ENCODE measurements at places on chromosomes 7 and 10.

DNA sequence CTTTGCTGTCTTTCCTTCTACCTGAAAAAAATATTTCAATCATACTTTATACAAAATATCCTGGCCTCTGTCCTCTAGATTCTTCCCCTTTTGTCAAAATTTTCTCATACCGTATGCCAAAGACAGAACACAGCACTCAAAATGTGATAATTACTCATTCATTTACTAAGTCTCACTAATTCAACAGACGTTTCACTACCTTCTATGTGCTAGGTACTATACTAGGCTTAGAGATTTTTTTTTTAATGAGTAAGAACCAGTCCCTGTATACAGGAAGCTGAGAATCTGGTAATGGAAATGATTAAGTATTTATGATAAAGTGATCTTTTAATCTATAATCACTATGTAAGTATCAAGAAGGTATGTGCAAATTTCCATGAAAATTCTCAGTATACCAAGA, 128.0 kb downstream of the ELAPOR2 start:
- DNase-seq: no peak
- no peaks in the 10 kb centered on the region for H3K4me1 ChIP-seq
- H3K36me3 ChIP-seq: peaks cover 8% of the 10 kb centered on the region
- no peaks in the 10 kb centered on the region for H3K27me3 ChIP-seq
- H3K27ac ChIP-seq: no peak overlapping the region

DNA sequence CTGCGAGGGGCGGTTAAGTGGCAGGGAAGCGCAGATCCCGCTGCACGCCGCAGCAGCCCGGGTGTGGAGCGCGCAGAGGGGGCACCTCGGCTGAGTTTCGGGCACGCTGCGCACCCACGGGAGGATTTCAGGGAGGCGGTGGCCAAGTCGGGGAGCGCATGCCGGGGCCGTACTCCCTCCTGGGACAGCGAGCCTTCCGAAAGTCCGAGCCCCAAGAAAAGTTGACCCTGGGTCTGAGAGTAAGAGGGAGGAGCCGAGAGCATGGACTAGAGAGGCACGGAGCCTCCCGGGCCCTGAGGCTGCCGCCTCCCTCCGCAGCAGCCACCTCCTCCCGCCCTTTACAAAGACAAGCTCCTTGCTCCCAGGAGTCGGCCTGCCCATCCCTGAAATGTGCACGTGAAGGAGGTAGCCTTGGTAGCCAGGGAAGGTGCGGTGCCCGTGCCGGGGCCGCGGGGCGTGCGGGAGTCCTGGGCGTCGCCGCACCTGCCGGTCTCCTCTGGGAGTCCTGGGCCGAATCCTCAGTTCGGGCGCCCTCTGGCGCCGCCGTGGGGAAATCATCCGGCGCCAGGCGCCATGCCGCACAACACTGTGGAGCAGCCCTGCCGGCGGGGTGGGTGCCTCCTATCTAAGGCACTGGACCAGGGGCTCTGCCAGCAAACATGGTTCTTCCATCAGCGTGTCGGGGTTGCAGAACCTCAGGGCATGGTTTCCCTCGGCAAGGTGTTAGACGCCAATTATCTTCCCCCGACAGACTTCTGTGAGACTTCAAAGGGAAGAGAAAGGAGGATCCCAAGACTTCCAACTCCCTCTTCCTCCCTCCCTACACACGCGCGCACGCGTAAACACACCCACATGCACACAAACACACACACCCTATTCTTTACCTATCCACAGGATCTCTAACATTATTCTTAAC, 104.0 kb downstream of the TRIL start:
- peaks cover 29% of the 10 kb centered on the region for H3K27me3 ChIP-seq
- peak; percentile 89 for DNase-seq
- H3K4me1 ChIP-seq: peaks cover 11% of the 10 kb centered on the region
- peak overlapping the region; percentile 84 for H3K4me3 ChIP-seq

DNA sequence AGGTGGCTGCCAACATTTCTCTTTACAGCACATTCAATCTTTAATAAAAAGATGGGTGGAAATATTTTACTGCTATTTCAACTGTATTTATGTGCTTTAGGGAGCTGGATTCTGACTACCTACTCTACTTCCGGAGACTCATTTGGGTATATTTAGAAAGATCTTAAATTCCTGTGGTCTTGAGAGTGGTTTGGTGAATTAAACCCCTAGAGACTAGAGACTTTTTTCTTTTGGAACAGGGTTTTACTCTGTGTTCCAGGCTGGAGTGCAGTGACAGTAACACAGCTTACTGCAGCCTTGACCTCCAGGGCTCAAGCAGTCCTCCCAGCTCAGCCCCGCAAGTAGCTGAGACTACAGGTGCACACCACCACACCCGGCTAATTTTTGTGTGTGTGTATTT, 79.0 kb upstream of the HABP2 start:
- H3K4me3 ChIP-seq: no peak overlapping the region
- H3K4me1 ChIP-seq: no peaks in the 10 kb centered on the region
- no peak for DNase-seq
- peaks cover 6% of the 10 kb centered on the region for H3K36me3 ChIP-seq
- no peak overlapping the region for H3K27ac ChIP-seq
- no peaks in the 10 kb centered on the region for H3K27me3 ChIP-seq

DNA sequence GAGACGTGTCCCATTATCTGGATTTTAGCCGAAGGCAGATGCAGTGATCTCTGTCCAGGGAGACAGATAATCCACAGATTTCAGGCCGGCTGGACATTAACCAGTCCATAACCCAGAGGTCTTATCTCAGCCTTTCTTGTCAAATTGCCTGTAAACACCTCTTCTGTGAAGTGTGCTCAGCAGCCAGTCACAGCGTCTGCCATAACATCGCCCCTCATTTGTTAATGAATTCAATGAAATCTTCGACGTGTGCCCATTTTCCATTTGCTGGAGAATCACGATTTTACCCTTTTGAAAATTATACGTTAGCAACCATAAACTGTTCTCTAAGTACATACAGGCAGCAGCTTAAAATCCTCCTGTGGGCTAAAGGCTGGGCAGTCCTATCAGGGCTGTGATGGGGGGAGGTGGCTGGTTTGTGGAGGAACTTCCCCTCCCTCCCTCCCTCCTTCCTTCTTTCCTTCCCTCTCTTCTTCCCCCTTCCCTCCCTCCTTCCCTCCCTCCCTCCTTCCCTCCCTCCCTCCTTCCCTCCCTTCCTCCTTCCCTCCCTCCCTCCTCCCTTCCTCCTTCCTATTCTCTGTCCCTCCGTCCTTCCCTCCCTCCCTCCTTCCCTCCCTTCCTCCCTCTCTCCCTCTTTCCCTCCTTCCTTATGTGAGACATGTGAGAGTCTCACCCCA, 26.6 kb upstream of the FAM20C start:
- H3K4me1 ChIP-seq: peaks cover 10% of the 10 kb centered on the region
- no peak overlapping the region for H3K27ac ChIP-seq
- no peaks in the 10 kb centered on the region for H3K27me3 ChIP-seq
- H3K4me3 ChIP-seq: no peak overlapping the region

DNA sequence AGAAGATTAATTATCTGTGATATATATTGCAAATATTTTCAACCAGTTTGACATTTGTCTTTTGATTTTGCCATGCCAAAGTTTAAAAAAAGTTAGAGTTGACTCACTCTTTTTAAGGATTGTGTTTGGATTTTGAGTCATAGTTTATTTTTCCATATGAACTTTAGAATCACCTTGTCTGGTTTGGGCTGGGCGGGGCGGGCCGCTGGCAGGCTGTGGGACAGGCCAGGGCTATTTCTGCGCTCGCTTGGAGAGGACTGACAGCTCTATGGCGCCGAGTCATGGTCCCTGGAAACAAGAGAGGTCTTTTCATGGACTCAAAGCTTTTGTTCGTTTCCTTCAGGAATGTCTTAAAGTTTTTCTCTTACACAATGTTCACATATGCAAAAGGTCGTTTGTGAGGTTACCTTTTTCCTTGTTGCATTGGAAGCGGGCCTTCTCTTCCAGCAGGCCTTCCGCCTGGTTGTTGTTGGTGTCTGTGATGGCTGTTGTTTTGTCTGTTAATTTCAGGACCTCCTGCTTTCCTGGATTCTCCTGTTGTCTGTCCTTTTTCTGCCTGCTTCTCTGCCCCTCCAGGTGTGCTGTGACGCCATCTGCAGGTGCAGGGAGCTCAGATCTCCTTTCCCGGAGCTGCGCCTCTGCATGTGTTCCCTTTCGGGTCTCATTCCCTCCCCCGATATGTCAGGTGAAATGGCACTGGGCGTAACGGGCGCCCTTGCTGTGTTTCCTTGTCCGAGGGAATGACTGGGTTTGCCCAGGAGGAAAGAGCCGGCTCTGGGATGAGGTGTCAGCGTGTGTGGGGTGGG, 53.8 kb downstream of the INPP5A start:
- H3K4me3 ChIP-seq: no peak overlapping the region
- H3K4me1 ChIP-seq: peaks cover 48% of the 10 kb centered on the region
- H3K27me3 ChIP-seq: no peaks in the 10 kb centered on the region
- no peak for DNase-seq
- no peak overlapping the region for H3K27ac ChIP-seq

GRCh38 chr7:155483868-155484325, 26.0 kb downstream of the EN2 start:
- peaks cover 50% of the 10 kb centered on the region for H3K4me1 ChIP-seq
- H3K36me3 ChIP-seq: no peaks in the 10 kb centered on the region
- no peak overlapping the region for H3K4me3 ChIP-seq
- DNase-seq: no peak
- peaks cover 6% of the 10 kb centered on the region for H3K27me3 ChIP-seq

- H3K27me3 ChIP-seq: peaks cover 31% of the 10 kb centered on the region
- H3K36me3 ChIP-seq: no peaks in the 10 kb centered on the region
- no peak for DNase-seq
- peak overlapping the region; percentile 50 for H3K4me3 ChIP-seq
Measured at GRCh38 chr7:35536396-35536826, 158.5 kb downstream of the HERPUD2 start.

GRCh38 chr7:144497282-144497681, 93.8 kb upstream of the NOBOX start:
- H3K4me1 ChIP-seq: no peaks in the 10 kb centered on the region
- no peak overlapping the region for H3K27ac ChIP-seq
- DNase-seq: no peak
- no peaks in the 10 kb centered on the region for H3K27me3 ChIP-seq
- H3K36me3 ChIP-seq: no peaks in the 10 kb centered on the region
- H3K4me3 ChIP-seq: no peak overlapping the region

- H3K4me1 ChIP-seq: peaks cover 93% of the 10 kb centered on the region
- no peaks in the 10 kb centered on the region for H3K27me3 ChIP-seq
- peak overlapping the region; percentile 78 for H3K4me3 ChIP-seq
- peak; percentile 66 for DNase-seq
- peaks cover 5% of the 10 kb centered on the region for H3K36me3 ChIP-seq
Measured at GRCh38 chr10:17006631-17007417, 122.8 kb downstream of the CUBN start.

DNA sequence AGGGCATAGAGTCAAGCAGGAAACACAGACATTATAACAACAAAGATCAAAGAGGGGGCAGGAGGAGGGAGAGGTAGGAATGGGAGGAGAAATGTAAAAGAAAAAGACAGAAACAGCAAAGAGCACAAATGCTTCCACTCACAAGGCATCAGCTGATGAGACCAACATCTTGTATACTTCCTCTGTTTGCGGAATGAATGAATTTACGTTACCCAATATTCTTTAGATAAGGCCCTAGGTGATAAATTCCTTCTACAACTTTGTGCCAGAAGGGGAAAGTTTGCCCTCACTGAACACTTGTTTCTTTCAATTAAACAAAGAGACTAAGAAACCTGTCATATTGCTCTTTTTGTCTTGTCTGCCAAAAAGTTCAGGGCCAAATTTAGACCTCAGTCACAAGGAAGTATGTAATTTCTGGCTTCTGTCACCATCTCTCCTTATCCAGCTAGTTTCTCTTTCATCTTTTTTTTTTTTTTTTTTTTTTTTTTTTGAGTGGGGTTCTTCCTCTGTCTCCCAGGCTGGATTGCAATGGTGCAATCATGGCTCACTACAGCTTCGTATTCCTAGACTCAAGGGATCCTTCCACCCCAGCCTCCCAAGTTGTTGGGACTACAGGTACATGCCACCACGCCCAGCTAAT, 116.4 kb upstream of the NANOS1 start:
- no peak overlapping the region for H3K4me3 ChIP-seq
- H3K4me1 ChIP-seq: peaks cover 8% of the 10 kb centered on the region
- H3K36me3 ChIP-seq: no peaks in the 10 kb centered on the region
- H3K27me3 ChIP-seq: no peaks in the 10 kb centered on the region
- no peak for DNase-seq

GRCh38 chr10:86355571-86356038, 11.0 kb downstream of the GRID1 start:
- H3K36me3 ChIP-seq: no peaks in the 10 kb centered on the region
- no peak overlapping the region for H3K4me3 ChIP-seq
- H3K4me1 ChIP-seq: no peaks in the 10 kb centered on the region
- DNase-seq: no peak
- H3K27ac ChIP-seq: no peak overlapping the region
- H3K27me3 ChIP-seq: peaks cover 34% of the 10 kb centered on the region

- H3K4me3 ChIP-seq: no peak overlapping the region
- no peak for DNase-seq
- H3K4me1 ChIP-seq: no peaks in the 10 kb centered on the region
Measured at GRCh38 chr10:105785721-105786120, 1144.6 kb downstream of the SORCS3 start.

- H3K27ac ChIP-seq: no peak overlapping the region
- H3K4me3 ChIP-seq: no peak overlapping the region
- peaks cover 13% of the 10 kb centered on the region for H3K27me3 ChIP-seq
- H3K36me3 ChIP-seq: no peaks in the 10 kb centered on the region
Measured at GRCh38 chr10:81838950-81839349, 36.0 kb upstream of the NRG3 start.

DNA sequence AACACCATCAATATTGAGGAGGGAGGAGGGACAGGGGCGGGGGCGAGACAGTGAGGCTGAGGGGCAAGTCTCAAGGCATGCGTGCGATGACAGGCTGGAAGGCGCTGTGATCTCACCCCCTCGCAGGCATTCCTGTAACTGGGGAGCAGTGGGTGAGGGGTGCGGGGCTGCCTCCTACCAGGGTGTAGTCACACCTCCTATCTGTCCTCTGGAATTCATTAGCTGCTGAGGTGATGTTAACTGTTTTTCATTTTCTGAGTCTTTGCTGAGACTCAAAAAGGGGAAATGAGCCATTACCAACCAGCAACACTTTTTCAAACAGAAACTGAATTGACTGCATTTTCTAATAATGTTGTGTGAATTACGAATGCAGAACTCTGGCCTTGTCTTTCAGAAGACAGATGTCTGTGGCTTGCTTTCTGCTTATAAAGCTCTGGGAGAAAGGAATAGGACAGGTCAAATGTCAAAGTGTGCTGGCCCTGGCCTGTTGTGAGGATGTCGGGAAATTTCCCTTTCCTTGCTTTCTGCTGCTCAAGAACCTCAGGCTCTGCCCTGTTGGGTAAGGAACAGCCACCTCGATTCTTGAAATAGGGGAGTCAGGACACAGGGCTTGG, 23.7 kb upstream of the CDH23 start:
- peaks cover 13% of the 10 kb centered on the region for H3K4me1 ChIP-seq
- peaks cover 24% of the 10 kb centered on the region for H3K27me3 ChIP-seq
- no peak overlapping the region for H3K27ac ChIP-seq
- no peak for DNase-seq
- H3K36me3 ChIP-seq: no peaks in the 10 kb centered on the region

DNA sequence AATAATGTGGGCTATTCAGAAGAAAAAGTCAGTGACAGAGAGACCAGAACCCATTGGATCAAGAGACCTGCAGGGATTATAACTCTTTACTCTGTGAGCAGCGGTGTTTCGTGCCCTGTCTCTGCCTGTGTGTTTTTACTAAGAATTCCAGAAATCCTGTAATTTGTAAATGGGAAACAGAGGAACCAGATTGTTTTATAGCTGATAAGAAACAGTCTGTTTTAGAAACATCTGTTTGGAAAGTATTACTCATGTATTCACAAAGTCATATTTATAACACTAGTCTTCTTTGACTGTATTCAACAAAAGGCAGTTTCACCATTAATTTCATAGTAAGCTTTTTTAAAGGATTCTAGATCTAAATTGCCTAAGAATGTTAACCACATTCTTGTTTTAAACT, 30.0 kb upstream of the VDAC2 start:
- no peaks in the 10 kb centered on the region for H3K27me3 ChIP-seq
- no peaks in the 10 kb centered on the region for H3K4me1 ChIP-seq
- H3K36me3 ChIP-seq: peaks cover 5% of the 10 kb centered on the region
- H3K4me3 ChIP-seq: no peak overlapping the region
- no peak for DNase-seq
- H3K27ac ChIP-seq: no peak overlapping the region
